Activated T-helper 2 cell treated with anti-CD3 and anti-CD28 coated beads, Interferon-gamma antibody, Interleukin-2, Interleukin-4, amounts not matched to agents 10 μg/mL and 5 μg/mL and 100 μg/mL, durations not matched to agents 14 hours and 24 hours and 36 hours (primary cell): ENCODE measurements at places on chromosomes 5 and 9.

DNA sequence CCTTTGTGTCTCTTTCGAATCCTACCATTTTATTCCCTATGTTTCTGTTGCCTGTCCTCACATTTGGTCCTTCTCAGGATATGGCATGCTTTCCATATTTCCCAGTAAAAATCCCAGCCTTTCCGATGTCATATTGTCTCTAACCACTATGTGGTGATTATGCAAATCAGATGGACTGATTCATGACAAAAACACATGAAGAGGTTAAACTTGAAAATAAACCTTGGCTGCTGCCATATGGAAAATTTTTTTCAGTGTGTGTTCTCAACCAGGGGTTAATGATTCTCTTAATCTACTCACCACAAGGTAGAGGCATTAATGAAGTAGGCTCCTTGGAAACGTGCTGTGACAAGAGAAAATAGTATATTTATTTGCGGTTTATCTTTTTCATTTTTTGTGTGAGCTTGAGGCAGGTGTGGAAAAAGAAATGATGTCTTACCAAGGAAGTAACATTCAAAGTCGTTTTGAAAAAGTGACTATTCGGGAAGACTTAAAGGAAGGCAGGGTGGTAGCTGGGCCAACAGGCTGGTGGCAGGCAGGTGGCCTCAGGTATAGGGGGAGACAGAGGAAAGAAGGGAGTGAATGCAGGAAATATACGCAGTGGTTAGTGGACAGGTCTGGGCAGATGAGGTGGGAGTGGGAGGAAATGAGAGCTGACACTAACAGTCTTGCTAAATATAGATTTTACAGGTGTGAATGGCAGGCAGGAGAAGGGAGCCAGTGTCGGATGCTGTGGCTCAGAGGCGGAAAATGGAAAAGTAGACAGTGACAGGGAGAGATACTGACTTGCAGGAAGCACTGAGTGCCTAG, 46.2 kb downstream of the DMRT2 start:
- no peak for DNase-seq

DNA sequence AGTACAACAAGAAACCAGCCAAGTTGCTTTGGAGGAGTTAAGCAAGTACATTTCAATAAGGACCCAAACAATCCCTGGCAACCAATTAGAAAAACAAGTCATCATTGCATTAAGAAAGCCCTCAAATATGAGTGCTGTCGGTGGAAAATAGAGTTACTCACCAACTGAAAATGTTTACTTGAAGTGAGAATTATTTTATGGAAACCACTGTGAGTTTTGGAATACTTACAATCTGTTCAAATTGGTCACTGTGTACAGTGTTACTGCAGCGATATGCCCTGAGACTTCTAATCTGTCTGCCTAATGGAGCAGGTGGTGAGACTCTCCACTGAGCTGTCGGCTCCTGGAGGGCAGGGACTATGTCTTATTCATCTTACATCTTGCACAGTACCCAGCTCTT, 1073.2 kb upstream of the DMAC1 start:
- DNase-seq, result no peak

GRCh38 chr9:11946531-11946930, 746.7 kb upstream of the TYRP1 start:
- no peak for DNase-seq

DNA sequence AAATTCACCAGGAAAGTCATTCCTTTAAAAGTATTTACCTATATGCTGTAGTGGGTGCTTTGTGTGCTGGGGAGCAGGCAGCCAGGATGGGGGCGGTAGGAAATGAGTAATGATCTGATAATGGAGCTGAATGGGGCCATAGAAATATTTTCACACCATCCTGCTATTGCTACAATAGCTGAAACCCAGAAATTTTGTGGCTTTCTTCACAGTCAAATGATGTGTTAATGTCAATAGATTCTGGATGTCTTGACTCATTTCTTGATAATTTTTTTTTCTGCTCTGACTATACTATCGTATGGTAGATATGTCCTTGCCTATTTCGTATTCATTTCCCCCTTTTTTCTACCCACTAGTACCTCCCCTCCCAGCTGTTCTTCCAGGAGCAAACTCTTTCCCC, 59.5 kb downstream of the RORB start:
- no peak for DNase-seq

DNA sequence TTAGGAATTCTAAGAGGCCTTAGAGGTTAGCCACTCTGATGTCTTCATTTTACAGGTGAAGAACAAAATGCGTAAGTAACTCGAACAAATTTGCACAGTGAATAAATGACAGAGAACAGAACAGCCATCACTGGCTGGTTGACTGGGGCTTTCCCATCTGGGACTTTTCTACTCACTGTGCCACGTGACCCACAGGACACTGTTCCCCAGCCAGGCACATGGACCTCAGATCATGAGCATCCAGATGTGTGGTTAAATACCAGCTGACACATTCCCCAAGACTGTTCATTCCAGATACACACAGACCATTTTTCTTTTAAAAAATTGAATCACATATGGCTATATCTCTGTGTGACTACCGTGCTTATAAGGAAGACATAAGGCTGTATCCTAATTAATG, 25.8 kb upstream of the MED10 start:
- DNase-seq, result no peak

DNA sequence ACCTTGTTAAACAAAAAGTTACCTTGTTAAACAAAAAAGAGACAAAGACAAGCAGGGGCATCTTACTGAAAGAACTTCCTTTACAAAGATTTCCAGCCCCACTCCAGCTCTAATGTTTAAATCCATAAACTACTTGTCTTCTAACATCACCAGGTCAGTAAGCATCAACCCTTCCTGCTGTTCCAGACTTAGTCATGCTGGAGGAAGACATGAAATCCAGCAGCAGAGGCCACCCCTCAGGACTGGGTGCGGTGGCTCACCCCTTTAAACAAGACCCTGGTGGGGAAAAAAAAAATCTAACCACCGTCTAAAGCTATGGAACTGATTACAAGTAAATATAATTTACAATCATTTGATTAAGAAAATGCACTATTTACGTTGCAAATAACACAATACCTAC, 9.1 kb downstream of the PDCL start:
- no peak for DNase-seq

GRCh38 chr5:17219006-17219422, 1.6 kb downstream of the BASP1 start:
- DNase-seq, result no peak

DNA sequence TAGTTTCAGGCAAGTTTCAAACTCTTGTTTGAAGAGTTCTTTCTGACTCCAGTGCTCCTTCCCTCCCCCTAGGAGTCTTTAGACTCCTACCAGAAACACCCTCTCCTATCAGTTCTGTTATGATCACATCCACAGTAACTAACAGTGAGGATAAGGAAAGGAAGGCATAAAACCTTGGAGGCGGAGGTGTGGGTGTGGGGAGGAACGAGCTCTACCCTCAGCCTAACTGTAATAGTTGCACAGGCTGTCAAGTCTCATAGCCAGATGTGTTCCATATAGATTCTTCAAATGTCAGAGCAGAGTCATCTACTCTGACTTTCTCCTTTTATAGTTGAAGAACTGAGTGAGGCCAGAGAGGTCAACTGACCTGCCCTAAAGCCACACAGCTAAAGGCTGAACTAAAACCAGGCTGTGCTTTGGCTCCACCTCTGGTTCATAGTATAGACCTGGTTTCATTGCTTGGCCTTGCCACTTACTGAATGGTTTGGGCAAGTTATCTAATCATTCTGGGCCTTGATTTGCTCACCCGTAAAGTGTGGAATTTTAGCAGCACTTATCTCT, 34.4 kb upstream of the PIK3R1 start:
- no peak for DNase-seq

- DNase-seq, result no peak
These were observed 6.6 kb downstream of the OTULINL start for GRCh38 chr5:14588145-14588544.

DNA sequence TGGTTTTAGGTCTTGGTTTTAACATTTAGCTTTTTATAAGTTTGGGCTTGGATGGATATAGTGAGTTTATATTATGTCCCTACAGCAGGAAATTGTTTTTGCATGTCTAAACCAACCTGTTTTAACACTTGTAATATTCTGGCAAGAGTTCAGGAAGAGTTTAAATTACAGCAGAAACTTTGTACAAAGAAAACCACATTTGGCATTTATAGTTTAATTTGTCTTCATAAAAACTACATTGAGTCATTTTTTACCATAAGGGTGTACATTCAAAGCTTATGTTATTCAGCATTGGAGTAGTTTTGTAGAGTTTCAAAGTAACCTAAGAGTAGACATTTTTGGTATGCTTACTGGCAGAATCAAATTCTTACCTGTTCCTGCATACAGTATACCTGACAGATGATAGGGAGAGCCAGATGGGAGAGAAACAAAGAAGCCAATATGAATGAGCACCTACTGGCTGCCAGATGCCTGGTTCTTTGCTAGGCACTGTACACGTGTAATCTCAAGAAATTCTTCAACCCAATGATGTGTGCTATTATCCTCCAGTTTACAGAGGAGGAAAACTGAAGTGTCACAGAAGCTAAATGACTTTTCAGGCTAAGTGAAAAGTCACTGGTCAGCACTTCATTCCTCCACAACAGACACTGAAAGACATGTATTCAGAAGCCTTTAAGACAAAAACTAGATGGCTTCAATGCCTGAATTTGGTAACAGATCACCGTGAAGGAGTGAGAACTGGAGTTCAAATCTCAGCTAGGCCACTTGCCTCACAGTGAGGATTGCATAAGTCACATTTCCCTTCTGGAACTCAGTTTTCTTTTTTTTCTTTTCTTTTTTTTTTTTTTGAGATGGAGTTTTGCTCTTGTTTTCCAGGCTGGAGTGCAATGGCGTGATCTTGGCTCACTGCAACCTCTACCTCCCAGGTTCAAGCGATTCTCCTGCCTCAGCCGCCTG, 25.9 kb upstream of the ECM2 start:
- DNase-seq, result no peak

DNA sequence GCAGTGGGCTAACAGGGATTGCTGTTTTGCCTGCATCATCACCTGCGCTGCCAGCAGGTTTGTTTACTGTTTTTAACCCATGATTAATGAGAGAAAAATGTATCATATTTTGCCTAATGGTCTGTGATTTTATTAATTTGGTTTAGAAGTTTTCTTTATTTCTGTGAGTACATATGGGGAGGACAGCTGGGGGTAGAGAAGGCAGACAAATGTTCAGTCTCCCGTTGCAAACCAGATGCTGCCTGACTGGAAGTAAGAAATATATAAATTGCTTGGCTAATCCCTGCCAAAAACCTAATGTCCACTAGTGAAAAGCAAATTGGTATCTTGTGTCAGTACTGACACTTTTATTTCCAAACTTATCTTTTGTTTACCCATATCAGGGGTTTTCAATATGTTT, 1766.1 kb upstream of the C9orf72 start:
- no peak for DNase-seq

DNA sequence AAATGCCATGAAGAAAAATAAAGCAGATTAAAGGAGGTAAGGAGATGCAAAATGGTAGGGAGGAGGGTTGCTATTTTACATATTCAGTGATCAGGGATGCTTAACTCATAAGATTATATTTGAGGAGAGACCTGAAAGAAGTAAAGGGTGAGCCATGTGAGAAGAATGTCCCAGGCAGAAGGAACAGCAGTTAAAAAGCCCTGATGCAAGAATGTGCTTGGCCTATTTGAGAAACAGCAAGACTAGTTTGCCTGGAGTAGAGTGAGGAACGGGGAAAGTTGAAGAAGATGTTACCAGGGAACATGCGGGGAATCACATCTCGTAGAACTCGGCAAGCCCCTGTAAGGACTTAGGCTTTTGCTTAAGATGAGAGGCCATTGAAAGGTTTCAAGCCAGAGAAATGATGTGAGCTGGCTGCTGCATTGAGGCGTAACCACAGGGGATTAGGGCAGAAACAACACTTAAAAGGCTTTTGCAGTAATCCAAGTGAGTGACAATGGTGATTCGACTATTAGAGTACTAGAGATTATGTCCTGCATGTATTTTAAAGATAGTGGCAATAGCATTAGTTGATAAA, 198.7 kb downstream of the VPS13A start:
- DNase-seq, result no peak

DNA sequence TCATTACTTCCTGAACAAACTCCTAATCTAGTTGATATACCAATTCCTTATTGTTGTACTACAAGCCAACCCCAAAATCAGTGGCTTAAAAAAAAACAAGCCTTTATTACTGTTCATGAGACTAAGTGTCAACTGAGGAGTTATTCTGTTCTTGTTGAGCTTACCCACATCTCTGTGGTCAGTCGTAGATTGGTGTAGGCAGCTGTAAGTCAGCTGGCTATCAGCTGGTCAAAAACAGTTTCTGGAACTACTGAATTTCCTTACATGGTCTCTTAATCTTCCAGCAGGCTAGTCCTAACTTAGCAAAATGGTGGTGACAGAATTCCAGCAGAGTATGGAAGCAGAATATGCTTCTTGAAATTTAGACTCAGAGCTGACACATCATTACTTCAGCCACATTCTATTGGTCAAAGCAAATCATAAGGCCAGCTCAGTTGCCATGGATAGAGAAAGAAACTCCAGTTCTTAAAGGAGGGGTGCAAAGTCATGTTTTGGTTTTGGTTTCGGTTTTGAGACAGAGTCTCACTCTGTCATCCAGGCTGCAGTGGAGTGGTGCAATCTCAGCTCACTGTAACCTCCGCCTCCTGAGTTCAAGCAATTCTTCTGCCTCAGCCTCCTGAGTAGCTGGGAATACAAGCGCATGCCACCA, 386.1 kb upstream of the MPDZ start:
- no peak for DNase-seq

- no peak for DNase-seq
These were observed 9.9 kb upstream of the GRHPR start for GRCh38 chr9:37412431-37413151.

DNA sequence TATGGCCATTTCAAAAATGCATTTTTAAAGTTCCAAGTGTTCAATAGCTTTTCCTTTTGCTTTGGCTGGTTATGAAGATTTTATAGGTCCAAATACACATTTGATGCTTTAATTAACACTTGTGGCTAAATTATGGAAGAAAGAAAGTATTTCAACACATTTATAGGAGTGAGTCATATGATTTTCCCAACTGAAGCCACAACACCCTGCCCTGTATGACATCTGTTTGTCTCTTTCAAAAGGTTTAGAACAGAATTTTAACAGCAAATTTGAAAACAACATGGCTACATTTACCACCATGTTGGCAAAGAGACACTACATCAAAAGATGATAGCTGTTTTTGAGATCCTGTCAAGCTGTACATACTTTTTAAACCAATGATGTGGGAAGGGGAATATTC, 99.4 kb downstream of the TMEM174 start:
- DNase-seq, result no peak

DNA sequence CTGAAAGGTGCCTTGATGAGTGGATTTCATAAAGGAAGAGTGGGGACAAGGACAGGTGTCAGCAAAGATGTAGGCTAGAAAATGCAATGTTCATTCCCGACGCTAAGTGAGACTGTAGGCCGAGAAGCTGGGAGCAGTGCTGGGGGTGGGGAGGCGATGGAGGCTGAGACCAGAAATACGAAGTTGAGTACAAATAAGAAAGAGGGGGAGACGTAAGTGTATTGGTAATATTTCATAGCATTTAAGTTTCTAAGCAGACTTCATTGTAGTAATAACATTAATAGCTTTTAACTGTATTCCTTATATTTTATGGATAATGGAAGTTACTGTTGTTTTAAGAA, 11.0 kb downstream of the TRIP13 start:
- no peak for DNase-seq
